ENCODE measurements at places on chromosomes 11 and 22.

- DNase-seq, result peak; percentile 11
These were observed 57.4 kb downstream of the CHRDL2 start for GRCh38 chr11:74673693-74674360.

- DNase-seq, result no peak
These were observed 23.1 kb downstream of the RPS6KA4 start for GRCh38 chr11:64382047-64382446.

DNA sequence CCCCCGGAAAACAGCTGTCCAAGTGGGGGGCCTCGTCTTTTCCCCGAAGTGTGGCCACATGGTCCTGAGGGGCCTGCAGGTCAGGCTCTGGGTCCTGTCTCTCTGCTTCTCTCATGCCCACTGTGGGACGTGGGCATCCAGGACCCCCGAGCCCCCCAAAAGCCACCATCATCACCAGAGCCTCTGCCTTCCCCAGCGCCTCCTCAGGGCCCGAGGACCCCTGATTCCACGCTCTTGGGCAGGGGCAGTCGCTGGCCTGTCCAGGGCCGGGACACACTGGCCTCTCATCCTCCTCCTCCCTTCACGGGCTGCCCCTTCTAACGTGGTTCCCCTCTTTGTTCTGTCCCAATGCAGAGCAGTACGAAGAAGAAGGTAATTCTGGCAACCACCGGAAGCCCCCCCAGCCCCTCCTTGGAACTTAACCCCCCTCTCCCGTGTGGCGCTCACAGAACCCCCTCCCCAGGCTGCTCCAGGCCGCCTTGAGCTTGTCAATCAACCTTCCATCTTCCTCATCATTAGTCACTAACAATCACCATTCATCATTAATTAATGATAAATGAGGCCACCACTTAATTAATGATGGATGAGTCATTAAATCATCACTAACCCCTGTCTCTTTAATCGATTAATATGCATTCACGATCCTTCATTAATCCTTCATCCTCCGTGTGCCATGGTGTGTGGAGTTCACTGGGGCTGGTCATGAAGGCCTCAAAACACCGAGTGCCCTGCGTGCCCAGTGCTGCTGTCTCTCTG lies 3.9 kb downstream of the TNNT3 start:
- no peak for DNase-seq

DNA sequence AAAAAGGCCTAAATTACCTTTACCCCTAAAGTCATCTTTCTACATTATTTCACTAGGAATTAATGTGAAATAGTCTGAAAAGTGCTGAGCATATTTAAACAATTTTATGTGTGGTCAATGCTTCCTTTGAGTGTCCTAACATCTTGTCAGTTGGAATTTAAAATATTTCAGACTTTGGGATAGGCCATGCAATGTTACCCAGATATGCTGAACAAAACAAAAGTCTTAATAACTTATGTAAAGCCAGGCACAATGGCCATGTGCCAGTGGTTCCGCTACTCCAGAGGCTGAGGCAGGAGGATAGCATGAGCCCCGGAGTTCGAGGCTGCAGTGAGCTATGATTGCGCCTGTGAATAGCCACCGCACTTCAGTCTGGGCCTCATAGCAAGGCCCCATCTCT lies 137.4 kb downstream of the CADM1 start:
- no peak for DNase-seq

- no peak for DNase-seq
These were observed 1306.6 kb downstream of the BRD1 start for GRCh38 chr22:48520884-48521588.

GRCh38 chr22:27152883-27153282 lies 495.5 kb downstream of the MIAT start:
- no peak for DNase-seq

DNA sequence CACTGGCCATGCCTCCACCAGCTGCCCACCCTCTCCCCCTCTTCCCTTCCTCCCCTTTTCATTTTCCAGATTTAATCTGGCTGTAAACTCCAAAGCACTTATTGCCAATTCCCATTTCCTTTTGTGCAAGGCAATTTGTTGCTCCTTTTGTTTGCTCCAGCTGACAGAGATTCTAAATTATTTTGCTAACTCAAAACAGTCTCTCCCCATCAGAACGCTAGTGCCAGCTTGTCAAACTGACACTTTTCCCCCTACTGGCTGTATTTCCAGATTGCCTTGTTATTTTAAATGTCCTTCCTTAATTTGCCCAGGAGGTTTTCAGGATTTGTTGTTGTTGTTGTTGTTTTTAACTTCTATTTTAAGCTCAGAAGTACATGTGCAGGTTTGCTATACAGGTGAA lies 57.0 kb upstream of the PAK1 start:
- no peak for DNase-seq

GRCh38 chr11:108886660-108887009 lies 221.8 kb downstream of the DDX10 start:
- no peak for DNase-seq

GRCh38 chr22:44026630-44027511 lies 2.8 kb downstream of the PARVB start:
- peak; percentile 61 for DNase-seq

DNA sequence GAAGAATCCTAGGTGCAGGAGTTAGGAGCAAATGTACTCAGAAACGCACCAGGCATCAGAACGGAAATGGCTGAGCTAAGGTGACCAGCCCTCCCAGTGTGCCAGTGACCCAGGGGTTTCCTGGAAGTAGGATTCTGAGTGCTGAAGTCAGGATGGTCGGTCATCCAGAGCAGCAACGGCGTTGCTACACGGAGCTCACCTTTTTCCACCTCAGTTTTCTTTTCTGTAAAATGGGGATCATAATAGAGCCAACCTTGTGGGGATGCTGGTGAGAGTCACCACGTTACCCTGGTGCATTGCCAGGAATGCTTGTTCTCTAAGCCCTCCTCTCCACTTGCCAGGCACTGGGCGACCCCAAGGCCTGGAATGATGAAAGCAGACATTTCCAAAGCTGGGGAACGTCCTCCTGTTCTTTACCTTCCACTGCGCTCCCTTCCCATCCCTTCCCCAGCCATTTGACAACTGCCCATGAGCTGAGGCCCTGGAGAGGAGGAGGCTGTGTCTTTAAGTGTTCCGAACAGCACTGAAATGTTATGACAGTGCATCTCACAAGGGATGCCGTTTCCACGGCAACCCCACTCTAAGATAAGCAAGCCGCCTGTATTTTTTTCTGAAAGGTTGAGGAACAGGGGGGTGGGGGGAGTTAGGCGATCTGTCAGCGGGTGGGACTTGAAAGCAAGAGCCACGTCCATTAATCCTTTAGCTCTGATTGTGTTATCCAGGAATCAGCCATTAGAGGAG lies 66.8 kb downstream of the TSPAN18 start:
- no peak for DNase-seq

DNA sequence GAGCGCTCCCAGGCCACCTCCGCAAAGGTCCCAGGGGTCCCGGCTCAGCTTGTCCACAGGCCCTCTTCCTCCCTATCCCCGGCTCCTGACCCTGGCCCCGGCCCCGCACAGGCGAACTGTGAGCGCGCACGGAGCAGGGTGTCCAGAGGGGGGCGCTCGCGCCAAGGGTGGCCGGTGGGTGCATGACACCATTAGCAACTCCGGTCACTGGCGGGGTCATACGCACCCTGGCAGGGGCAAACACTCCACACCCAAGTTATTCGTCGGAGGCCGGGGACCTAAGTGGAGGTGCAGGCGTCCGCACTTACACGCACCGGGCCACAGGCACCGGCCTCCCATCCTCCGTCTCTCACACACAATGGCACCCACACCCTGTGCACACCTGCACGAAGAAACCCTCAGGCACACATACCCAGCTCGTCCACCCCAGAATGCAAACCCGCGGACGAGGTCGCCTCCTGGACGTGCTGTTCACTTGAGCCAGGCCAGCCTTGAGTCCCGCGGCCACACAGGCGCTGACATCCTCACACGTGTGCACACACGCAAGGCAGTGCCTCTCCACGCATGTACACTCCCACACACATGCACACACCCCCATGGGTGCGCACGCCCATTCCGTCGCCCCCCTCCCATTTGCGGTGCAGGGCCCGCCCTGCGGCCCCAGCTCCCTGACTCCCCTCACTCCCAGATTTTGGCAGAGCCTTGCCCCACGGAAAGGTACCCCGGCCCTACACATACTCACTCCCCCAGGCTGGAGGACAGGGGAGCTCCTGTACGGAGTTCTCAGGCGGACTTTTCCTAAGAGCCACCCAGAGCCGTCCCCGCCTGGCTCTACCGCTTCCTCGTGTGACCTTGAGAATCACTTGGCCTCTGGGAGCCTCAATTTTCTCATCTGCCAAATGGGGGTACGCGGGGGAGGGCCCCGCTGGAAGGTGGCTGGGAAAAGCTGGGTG lies at the start of gene RASGRP2:
Gene RASGRP2, minus strand, starts transcription at position 552 of the 953 bp plus-strand sequence. CDS start 1,276 bp downstream, outside the sequence.
- peak; percentile 75 for DNase-seq

GRCh38 chr22:25007444-25008106 lies 55.1 kb downstream of the KIAA1671 start:
- no peak for DNase-seq

DNA sequence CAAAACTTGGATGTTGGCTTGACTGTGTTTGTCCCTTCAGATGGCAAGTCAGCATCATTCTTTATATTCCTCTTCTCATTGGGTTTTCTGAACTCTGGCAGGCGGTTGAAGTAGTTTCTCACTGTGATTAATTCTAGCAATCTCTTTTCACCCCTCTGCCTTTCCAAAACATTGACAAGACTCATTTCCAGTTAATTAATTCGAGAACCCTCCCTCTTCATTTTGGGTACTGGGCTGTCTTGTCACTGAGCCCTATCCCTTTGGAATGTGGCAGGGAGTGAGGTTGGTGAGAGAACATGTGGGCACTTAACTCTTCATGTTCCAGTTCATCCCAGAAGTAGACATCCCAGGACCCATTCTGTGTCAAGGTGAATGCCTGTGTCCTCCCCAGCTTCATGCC lies 133.0 kb downstream of the WNT7B start:
- DNase-seq, result no peak

- no peak for DNase-seq
These were observed 8.0 kb downstream of the VSTM5 start for GRCh38 chr11:93842461-93842860.

DNA sequence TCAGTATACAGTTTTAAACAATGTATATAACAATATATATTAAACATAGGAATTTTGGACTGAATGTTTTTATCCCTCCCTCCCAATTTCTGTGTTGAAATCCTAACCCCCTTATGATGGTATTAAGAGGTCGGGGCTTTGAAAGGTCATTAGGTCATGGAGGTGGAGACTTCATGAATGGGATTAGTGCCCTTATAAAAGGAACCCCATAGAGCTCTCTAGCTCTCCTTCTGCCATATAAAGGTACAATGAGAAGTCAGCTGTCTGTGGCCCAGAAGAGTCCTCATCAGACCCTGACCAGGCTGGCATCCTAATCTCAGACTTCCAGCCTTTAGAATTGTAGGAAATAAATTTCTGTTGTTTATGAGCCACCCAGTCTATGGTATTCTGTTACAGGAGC lies 6.5 kb downstream of the NNMT start:
- DNase-seq, result no peak

DNA sequence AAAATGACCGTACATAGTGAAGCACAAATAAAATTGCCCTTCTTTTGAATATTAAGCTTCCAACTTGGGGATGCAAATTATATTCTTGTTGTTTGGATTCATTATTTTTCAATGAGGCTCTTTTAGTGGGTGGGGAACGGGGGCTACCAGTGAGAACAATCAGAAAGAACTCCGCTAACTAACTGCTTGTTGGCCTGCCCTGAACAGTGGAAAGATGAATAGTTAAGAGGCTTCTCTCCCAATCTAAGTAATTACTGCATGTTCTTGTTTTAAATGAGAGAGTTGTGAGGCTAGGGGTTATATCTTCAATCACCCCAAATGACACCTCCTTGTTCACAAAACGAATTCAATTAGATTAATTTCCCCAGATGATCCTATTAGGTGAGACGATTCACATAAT lies 322.0 kb downstream of the FAT3 start:
- DNase-seq, result no peak

DNA sequence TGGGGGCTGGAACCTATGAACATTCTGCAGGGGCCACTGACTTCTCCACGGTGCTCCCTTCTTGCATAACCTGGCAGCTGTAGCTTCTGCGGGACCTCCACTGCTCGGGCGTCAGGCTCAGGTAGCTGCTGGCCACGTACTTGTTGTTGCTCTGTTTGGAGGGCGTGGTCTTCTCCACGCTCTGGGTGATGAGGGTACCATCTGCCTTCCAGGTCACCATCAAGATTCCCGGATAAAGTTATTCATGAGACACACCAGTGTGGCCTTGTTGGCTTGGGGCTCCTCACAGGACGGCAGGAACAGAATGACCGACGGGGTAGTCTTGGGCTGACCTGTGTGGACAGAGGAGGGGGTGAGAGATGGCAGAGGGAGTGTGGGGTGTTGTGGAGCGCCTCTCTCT lies 6.5 kb upstream of the DRICH1 start:
- no peak for DNase-seq

- DNase-seq, result no peak
These were observed 147.2 kb downstream of the TRPC6 start for GRCh38 chr11:101436511-101437142.

DNA sequence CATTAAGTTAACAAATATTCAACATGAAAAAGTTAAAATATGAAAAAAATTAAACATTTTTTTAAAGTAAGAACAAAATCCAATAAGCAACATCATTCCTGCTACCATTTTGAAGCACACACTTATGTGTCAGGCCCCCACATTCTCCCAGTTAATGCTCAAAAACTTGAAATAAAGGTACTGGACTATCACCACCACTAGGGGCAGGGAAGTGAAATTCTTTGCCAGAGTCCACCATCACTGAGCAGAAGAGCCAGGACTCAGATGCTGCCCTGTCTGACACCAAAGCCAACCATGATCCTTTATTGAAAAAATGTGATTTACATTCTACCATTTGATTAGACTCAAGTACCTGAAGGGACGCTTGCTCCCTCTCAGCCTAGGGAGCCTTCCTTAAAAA lies 39.1 kb downstream of the PITPNB start:
- no peak for DNase-seq

- no peak for DNase-seq
These were observed 34.6 kb downstream of the FLRT1 start for GRCh38 chr11:64070314-64070681.

DNA sequence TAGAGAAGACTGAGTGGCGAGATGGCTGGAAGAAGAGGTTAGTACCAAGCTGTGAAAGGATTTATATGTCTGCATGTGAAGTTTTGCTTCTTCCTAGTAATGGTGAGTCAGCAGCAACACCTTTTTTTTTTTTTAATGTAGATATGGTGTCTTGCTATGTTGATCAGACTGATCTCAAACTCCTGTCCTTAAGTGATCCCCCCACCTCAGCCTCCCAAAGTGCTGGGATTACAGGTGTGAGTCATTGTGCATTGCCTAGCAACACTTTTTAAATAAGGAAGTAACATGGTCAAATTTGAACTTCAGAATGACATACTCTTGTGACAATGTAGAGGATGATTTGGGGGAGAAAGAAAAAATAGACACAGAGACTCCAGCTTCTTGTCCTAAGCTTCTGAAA lies 6.5 kb upstream of the CSTPP1 start:
- no peak for DNase-seq

GRCh38 chr11:9651899-9652748 lies 11.8 kb upstream of the SWAP70 start:
- DNase-seq, result no peak

GRCh38 chr11:11876458-11876857 lies 34.7 kb downstream of the USP47 start:
- no peak for DNase-seq

Data from activated naive CD4-positive, alpha-beta T cell treated with anti-CD3 and anti-CD28 coated beads, Interleukin-2, amount 50 U/mL, for 72 hours (primary cell).